Activated naive CD8-positive, alpha-beta T cell treated with anti-CD3 and anti-CD28 coated beads, Interleukin-2, amount 10 ng/mL, durations not matched to agents 7 days and 5 days (primary cell): ENCODE measurements at places on chromosomes 3 and 15. TPM values are rescaled to one million over a fixed set of nuclear protein-coding genes. Genes with fewer than 3 reads are reported as not detected.

DNA sequence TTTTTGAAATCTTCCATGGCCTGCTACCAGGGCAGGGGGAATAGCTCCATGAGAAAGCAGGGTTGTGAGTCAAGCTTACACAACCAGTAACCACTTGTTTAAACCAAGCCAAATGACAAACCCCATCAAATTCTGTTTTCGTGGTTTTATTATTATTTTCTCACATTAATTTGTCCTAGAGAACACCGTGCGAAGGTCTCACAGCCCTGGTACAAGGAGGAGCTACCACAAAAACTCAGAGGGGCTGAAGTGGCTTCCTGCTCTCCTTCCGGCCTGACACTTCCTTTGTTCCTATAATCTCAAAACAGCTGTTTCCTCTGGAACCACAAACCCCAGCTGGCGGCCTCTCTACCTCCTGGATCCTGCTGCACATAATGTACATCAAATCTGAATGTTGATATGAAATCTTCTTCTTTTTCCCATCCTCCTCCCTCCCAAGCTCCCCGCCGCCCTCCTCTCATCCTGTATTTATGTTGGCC lies 375.9 kb downstream of the MCTP2 start:
- peak; percentile 35 for DNase-seq
- H3K36me3 ChIP-seq = peaks cover 2% of the 10 kb centered on the region
- peaks cover 19% of the 10 kb centered on the region for H3K4me1 ChIP-seq
- H3K27ac ChIP-seq = no peak overlapping the region
- peaks cover 76% of the 10 kb centered on the region for H3K27me3 ChIP-seq

DNA sequence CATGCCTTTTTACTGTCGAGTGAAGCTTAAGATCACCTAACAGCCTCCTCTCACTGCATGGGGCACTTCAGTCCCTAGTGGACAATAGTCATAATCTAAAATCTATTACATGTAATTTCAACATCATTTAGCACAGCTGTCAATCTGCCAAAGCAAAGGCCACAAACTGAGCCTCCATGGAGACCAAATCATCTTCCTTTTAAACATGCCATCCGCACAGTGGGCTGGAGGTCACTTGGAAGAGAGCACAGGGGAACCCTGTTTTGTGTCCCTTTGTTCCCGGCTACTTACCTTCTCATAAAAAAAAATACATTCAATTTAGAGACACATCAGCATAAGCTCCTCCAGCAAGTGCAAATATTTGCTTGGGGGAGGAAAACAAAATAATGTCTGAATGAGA lies 167.3 kb downstream of the SQOR start:
- H3K4me3 ChIP-seq = no peak overlapping the region
- H3K4me1 ChIP-seq = no peaks in the 10 kb centered on the region
- H3K36me3 ChIP-seq = no peaks in the 10 kb centered on the region
- no peak overlapping the region for H3K27ac ChIP-seq

DNA sequence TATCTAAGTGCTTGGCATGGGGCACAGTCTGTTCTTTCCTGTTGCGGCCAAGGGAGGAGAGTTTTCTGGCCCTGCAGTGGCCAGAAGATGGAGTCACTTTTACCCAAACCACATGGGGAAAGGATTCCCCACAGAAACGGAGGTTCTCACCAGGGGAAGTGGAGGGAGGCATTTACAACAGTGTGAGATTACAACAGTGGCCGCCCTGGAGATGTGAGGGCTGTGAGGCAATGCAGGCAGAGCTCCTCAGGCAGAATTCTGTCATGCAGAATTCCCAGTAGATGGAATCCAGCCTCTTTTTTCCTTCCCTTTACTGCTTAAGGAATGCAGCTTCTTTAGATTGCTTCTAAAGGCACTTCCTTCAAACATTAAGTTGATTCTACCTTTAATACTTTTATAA lies 83.1 kb downstream of the CACNA1D start:
- H3K4me1 ChIP-seq = peaks cover 12% of the 10 kb centered on the region
- H3K4me3 ChIP-seq = no peak overlapping the region
- no peak for DNase-seq
- no peak overlapping the region for H3K27ac ChIP-seq

- no peaks in the 10 kb centered on the region for H3K27me3 ChIP-seq
- no peak overlapping the region for H3K4me3 ChIP-seq
- peaks cover 1% of the 10 kb centered on the region for H3K4me1 ChIP-seq
- DNase-seq = no peak
- H3K36me3 ChIP-seq = peaks cover 1% of the 10 kb centered on the region
- no peak overlapping the region for H3K27ac ChIP-seq
Measured at GRCh38 chr15:33865416-33865815, 102.9 kb upstream of the CHRM5 start.

DNA sequence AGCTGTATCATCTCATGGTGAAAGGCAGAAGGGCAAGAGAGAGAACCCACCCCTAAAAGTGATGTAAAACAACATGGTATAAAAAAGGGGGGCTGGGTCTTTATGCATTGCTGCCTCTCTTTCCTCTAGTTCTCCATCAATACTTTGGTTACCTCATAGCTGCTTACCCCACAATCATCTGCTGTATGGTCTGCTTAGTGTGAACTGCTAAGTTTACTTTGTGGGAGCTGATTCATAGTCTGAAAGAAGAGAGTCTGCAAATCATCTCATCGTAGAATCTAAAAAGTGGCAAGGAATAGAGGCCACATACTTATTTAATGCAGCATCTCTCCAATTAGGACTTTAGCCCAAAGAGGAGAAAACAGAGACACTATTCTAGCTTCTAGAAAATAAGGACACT lies 546.8 kb downstream of the GBE1 start:
- no peaks in the 10 kb centered on the region for H3K36me3 ChIP-seq
- H3K27ac ChIP-seq = no peak overlapping the region
- H3K4me3 ChIP-seq = no peak overlapping the region
- no peaks in the 10 kb centered on the region for H3K4me1 ChIP-seq
- no peak for DNase-seq

GRCh38 chr3:112010636-112011035 lies 11.9 kb downstream of the TAGLN3 start:
- no peak for DNase-seq
- H3K36me3 ChIP-seq = no peaks in the 10 kb centered on the region
- H3K27me3 ChIP-seq = no peaks in the 10 kb centered on the region
- no peak overlapping the region for H3K27ac ChIP-seq

GRCh38 chr15:89423981-89424380 lies 72.4 kb downstream of the RHCG start:
- no peaks in the 10 kb centered on the region for H3K4me1 ChIP-seq
- no peak for DNase-seq
- H3K4me3 ChIP-seq = no peak overlapping the region
- H3K27ac ChIP-seq = no peak overlapping the region
- no peaks in the 10 kb centered on the region for H3K36me3 ChIP-seq

DNA sequence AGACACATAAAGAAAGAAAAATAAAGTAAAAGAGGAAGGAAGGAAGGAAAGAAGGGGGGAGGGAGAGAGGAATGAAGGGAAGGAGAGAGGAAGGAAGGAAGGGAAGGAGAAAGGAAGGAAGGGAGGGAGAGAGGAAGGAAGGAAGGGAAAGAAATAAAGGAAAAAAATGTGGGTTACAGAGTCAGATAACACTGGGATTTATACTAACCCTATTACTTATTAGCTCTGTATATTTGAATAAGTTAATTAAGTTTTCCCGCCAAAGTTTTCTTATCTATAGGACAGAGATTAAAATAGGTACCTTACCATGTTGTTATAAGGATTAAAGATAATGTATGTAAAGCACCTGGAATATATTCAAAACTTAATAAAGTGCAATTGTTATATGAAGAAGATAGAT lies 439.3 kb upstream of the KCNMB2 start:
- no peak overlapping the region for H3K27ac ChIP-seq
- H3K36me3 ChIP-seq = peaks cover 2% of the 10 kb centered on the region
- DNase-seq = no peak

DNA sequence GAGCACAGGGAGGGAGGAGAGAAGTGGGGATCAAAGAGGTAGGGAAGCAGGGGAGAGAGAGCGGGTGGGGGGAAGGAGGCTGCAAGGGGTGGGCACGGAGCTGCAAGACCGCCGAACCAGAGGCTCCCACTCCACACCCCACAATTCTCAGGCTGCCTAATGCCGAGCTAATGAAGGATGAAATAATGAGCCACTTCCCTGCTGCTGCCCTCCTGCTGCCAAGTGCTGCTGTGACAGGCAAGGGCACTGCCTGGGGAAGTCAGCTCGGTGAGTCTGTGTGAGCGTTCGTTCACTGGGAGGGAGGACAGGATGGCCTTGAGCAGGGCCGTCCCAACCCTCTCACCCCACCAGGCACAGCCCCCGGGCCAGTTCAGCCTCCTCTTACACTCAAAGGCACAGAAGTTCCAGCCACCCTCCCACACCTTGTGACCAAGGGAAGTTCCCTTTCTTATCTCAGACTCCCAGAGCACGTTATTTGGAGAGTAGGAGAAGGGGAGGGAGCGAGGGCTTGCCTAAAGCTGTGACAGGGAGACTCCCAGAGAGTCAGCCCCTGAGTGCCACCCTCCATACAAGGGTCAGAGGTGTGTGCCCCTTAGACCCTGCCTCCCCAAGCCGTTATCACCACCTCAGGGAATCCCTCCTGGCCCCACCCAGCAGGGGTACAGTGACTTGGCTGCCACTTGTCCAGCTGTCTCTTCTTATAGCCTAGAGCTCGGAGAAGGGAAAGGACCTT lies 12.4 kb downstream of the GLYCTK start:
- H3K4me3 ChIP-seq = no peak overlapping the region
- no peaks in the 10 kb centered on the region for H3K4me1 ChIP-seq
- H3K27me3 ChIP-seq = no peaks in the 10 kb centered on the region
- H3K27ac ChIP-seq = peak overlapping the region; percentile 46
- DNase-seq = no peak
- no peaks in the 10 kb centered on the region for H3K36me3 ChIP-seq

GRCh38 chr3:13135811-13136321 lies 62.6 kb upstream of the IQSEC1 start:
- H3K4me3 ChIP-seq = no peak overlapping the region
- peaks cover 19% of the 10 kb centered on the region for H3K27me3 ChIP-seq
- peaks cover 5% of the 10 kb centered on the region for H3K4me1 ChIP-seq
- peak; percentile 15 for DNase-seq
- H3K27ac ChIP-seq = no peak overlapping the region

DNA sequence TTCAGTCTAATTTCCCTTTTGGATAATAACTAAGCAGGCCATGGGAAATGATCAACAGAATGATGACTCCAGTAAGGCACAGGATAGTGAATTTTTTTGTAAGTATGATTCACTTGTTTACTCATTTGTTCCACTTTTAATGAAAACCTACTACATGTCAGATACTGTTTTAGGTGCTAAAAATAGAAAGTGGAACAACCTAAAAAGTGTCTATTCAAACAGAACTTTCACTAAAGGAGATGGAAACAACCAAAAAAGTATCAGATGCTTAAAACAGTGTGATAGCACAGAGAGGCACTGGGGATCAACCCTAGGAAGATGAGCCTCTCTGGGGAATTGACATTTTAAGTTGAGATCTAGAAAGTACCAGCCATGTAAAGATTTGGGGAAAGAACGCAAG lies 11.1 kb downstream of the RYK start:
- H3K27me3 ChIP-seq = no peaks in the 10 kb centered on the region
- H3K4me1 ChIP-seq = peaks cover 32% of the 10 kb centered on the region
- no peaks in the 10 kb centered on the region for H3K36me3 ChIP-seq
- H3K4me3 ChIP-seq = no peak overlapping the region

DNA sequence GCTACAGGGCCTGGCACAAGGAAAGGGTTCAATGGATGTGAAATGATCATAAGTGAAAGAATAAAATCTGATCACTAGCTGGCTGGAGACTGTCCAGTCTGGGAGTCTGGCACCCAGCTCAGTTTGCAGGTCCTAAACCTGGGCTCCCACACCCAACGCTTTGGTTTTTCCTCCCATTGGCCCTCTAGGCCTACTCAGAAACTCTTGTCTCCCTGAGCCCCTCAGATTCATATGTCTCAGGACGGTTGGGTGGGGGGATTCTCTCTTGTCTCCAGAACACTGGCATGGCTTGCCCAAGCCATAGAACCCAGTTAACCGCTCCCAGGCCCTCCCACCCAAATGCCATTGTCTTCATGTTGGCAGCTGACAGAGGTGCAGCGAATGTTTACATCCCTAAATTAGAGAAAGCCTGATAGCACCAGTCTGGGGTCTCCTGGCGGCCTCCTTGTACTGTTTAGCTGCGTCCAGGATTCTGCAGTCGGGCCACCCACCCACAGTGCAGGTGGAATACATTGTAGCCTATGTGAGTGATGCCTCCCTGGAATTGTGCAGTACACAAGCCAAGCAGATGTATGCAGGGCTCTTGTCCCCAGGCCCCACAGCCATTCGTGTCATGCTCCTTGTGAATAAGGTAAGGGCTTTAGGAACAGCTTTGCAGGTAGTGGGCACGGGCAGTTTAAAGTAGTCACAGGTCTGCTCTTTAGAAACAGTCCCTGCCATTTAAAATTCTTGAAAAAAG lies 266.3 kb downstream of the XXYLT1 start:
- peaks cover 26% of the 10 kb centered on the region for H3K27me3 ChIP-seq
- no peak for DNase-seq
- H3K36me3 ChIP-seq = no peaks in the 10 kb centered on the region
- H3K4me1 ChIP-seq = peaks cover 3% of the 10 kb centered on the region
- H3K4me3 ChIP-seq = no peak overlapping the region
- no peak overlapping the region for H3K27ac ChIP-seq

The FHIT gene
- total RNA-seq = 5.8 TPM

The CASR gene
- not detected for total RNA-seq

The ARHGAP11A gene
- total RNA-seq = 108 TPM

The PLSCR2 gene
- total RNA-seq = not detected

The CLRN1 gene
- total RNA-seq = not detected

The CLDN1 gene
- not detected for total RNA-seq
